Activated T-helper 9 cell treated with anti-CD3 and anti-CD28 coated beads, Interleukin-2, amount 50 U/mL, for 16 hours (primary cell): ENCODE measurements at places on chromosomes 13 and 19.

DNA sequence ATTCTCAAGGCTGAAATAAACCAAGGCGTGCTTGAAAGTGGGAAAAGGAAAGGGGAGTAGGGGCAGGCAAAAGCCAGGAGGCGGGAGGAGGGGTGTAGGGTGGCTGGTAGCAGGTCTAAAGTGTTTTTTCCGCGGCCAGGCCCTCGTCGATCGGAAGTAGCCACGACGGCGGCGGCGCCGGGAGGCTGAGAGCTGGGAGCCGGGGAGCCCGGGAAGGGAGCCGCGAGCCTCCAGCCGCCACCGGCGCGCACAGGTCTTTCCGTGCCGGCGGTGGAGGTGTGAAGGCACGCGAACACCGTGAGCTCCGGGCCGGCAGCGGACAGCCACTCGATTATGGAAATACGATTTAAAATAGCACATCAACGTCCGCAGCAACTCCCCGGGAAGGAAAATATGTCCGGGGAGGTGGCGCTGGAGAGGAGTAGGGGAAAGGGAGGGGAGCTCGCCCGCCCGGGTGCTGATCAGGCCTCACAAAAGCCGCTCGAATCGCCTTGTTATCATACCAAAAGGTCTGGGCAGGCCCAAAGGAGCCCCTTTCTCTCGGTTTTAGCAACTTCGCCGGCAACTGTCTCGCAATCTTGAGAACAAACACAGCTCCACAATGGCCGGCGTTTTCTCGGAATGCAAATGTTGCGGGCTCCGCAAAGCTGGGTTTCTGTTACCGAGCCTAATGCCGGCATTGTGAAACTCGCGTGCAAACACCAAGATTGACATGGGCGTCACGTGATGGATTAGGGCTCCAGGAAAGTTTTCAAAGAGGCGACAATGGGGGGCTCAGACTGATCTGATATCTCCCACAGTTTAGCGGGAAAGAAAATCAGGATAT lies 2.9 kb upstream of the PCDH8 start:
- no peak for DNase-seq

GRCh38 chr13:77338961-77339401 lies 12.1 kb upstream of the MYCBP2 start:
- no peak for DNase-seq

- no peak for DNase-seq
These were observed 15.7 kb upstream of the F7 start for GRCh38 chr13:113089693-113090414.

DNA sequence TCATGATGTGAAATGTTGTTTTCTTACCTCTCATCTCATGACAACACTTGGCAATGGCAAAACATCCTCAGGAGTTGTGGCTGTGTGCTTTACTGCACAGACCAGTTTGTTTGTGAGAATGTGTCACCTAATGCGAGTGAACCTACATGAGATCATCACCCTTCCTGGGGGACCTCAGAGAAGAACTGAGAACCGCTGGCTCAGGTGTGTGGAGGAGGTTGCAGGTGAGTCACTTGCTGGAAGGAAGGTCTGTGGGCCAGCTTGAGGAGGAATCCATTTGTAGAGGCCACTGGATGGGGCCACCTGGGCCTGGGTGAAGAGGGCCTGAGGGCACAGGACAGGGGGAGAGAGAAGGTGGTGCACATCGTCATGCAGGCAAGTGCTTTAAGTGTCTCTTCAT lies 3.0 kb upstream of the CEACAM1 start:
- DNase-seq = no peak

- DNase-seq = no peak
These were observed 8.8 kb upstream of the SPART start for GRCh38 chr13:36354842-36355623.

DNA sequence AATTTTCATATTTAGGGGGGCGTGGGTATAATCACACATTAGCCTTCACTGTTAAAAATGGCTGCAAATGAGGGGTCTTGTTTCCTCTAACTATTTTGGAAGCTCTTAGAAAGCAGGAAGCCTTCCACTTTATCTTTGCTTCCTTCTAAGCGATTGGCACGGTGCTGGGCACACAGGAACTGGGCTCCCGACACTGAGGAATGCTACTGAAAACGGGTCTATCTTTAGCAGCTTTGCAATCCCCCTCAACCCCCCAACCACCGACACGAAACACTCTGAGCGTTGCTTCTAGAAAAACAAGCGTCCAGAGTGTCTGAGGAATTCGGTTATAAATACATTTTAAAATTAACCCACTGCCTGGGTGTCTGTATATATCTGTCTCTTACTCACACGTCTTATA lies 143.6 kb downstream of the CACNA1A start:
- no peak for DNase-seq

DNA sequence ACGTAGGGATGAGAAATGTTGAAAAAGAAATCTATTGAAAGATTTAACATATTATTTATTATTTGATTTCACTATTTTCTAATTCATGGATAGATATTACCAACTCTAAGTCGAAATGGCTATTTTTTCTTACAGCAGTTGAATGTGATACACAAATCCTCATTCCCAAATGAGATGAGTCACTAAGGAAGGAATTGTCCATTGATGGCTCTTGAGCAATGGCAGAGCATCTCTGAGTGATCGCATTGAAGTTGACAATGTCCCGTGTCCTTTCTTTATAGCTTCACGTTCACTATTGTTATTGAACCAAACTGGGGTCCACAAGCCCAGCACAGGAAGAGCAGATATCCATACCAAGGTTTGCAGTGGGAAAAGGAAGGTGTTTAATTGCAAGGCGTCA lies 648.3 kb upstream of the SPRY2 start:
- DNase-seq = no peak

- no peak for DNase-seq
These were observed 15.8 kb downstream of the ACTN4 start for GRCh38 chr19:38663156-38663651.

DNA sequence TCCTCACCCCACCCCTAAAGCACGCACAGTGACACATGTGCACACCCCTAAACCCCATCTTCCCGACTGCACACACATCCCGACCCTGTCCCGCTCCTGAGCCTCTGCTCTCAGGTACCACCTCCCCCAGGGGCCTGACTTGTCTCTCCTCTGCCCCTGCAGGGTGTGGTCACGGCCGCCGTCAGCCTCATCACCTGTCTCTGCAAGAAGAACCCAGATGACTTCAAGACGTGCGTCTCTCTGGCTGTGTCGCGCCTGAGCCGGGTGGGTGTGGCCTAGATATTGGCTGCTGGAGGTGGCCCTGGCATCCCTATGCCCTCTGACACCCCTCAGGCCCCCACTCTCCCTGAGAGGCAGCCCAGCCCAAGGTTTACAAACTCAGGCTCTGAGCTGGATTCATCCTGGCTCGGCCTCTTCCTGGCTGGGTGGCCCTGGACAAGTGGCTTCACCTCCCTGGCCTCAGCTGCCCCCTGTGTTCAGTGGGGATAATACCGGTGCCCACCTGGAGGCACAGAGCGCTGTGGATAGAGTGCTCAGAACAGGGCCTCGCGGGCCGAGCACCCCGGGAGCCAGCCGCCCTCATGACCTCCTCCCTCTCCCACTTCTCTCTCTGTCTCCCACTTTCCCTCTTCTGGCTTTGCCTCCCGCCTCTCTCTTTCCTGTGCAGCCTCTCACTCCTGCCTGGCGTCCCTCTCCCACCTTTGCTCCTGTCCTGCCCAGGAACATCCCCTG lies 20.1 kb downstream of the FUZ start:
- no peak for DNase-seq

GRCh38 chr13:107713314-107713713 lies 502.0 kb downstream of the LIG4 start:
- DNase-seq = no peak

- DNase-seq = no peak
These were observed 8.2 kb downstream of the ZNF439 start for GRCh38 chr19:11856596-11857250.

DNA sequence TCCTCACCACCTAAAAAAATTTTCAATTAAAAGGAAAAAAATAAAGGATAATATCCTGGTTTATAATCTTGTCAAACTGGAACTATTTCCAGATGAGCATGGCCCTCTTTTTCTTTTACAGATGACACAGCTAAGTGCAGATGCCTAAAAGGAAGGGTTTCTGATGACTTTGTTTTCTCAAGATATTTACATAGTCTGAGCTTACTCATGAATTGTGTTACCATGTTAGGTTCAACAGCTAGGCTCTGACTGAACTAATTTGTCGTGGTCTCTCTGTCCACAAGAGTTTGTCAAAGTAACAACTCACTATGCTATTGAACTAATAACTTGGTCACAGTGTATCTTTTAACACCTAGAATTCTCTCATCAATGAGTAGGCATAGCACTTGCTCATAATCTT lies 780.8 kb downstream of the GPC5 start:
- DNase-seq = no peak

DNA sequence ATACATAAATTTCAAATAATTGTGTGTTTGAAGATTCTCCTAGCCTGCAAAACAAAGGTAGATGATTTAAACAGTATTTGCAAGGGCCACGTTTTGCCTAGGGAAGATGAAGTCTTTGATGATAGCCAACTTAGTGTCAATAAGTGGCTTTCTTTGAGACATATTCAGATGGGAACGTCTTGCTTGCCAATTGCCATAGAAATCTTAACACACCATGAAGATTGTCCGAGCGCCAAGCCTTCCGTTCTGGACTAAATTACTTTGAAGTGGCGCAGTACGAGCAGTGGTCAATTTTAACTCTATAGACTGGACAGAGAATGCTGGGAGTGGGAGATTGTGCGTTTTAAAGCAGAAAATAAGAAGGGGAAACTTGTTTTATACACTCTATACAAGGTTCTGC lies 9.9 kb downstream of the ZIC5 start:
- DNase-seq = no peak

DNA sequence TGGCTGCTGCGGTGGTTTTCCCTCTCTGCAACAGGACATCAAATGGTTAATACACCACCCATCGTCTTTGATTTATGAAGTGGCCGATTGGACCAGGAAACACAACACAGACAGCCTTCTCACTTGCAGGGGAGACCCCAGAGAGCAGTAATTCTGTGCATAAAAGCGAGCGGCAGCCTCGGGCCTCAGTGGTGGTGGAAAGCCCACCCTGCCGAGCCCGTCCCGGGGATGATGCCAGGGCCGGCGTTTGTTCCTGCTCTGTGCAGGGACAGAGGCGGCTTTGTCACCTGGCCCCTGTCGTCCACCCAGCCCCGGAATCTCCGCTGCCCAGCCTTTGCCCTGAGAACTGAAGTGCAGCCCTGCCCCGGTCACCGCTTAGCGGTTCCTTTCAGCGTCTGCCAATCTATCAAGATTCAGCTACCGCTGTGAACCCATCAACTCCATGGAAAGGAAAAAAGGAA lies 184.4 kb downstream of the TSHZ3 start:
- no peak for DNase-seq
